ENCODE measurements at places on chromosomes 12 and 14.
A peak's percentile ranks its signal among the peaks of the same experiment; 100 is the strongest.

DNA sequence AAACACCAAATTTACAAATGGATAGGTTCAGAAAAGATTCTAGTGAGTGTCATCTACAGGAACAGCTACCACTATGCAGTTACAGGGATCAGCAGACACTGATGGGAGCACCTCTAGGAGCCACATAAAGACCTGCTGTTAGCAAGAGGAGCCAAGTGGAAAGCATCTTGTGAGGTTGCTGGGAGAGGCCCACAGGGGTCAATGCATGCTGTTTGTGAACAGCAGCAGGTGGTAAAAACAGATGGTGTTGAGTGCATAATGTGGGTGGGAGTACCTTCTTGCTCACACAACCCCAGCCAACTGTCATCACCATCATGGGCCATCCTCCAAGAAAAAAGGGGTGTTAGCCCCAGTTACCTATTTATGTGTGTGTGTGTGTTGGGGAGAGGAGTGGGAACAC lies 215.2 kb upstream of the SSTR1 start:
- no peak for DNase-seq

GRCh38 chr12:85358715-85359114 lies 78.7 kb downstream of the ALX1 start:
- no peak for DNase-seq

DNA sequence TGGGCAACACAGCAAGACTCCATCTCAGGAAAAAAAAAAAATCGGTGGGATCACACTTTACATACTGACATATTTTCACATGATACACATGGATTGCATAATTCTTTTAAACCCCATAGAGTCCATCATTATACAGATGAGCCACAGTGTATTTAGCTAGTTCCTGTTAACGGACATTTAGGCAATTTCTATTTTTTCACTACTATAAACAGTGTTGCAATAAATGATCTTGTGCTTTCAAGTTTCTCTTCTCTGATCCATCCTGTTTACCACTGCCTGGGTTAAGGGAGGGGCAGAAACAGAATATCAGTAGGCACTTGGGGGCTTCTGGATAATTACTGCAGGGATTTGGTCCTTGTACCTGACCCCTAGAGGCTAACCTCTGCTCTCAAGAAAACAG lies 43.4 kb upstream of the SPTLC2 start:
- DNase-seq: no peak

- DNase-seq: no peak
Observed at GRCh38 chr14:55929136-55929535, 189.1 kb upstream of the PELI2 start.

DNA sequence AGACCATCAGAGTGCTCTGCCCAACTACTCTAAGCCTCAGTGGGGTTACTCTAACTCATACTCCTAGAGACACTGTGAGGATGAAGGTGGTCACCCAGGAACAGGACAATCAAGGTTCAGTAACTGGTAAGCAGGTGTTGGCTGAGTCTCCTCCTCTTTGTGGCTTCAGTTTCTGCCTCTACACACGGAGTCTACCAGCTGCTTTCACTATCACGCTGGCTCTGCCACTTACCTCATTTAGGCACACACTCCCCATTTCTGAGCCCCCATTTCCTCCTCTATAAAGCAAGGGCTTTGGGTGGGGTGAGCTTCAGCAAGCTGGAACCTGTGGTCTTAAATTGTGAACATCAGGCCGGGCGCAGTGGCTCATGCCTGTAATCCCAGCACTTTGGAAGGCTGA lies 7.3 kb upstream of the TCHP start:
- DNase-seq: no peak

GRCh38 chr12:63525831-63526230 lies 142.5 kb downstream of the DPY19L2 start:
- no peak for DNase-seq

GRCh38 chr14:33484264-33484663 lies 466.6 kb downstream of the EGLN3 start:
- no peak for DNase-seq

- no peak for DNase-seq
Observed at GRCh38 chr14:50524060-50524459, 8.3 kb downstream of the MAP4K5 start.

DNA sequence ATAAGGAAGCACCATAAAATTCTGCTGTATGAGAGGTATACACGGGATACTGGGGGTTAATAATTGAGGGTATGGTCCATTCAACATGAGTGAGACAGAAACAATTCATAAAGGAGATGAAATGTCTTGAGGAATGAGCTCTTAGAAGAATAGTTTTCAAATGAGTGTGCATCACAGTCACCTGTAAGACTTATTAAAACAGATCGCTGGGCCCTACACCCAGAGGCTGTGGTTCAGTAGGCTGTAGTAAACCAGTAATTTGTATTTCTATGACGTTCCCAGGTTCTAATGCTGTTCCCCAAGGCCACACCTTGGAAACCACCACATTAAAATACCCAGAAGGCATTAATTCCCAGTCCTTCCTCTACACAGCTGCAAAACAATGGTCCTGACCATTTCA lies 49.6 kb downstream of the CAND1 start:
- DNase-seq: no peak

GRCh38 chr12:113098441-113099028 lies 37.0 kb downstream of the RASAL1 start:
- DNase-seq: peak; percentile 39

- DNase-seq: no peak
Observed at GRCh38 chr14:23171222-23171975, 12.1 kb downstream of the SLC7A8 start.

GRCh38 chr12:98727196-98727595 lies 82.1 kb downstream of the APAF1 start:
- no peak for DNase-seq

GRCh38 chr12:11067514-11067913 lies 5.4 kb upstream of the TAS2R46 start:
- DNase-seq: no peak

DNA sequence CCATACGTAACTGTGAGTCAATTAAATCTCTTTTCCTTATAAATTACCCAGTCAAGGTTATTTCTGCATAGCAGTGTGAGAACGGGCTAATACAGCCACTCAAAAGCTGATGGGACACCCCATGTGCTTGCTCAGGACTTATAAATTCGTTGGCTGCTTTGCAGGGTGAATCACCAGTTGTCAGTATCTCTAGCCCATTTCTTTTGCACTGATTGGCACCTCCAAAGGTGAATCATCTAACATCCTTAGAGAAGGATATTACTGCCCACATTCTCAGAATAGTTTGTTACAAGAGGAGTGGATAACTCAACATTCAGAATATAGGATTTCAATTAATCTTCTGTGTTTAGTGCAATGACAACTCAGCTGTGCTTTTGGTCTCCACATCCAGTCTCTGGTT lies 601.5 kb downstream of the KCNH5 start:
- no peak for DNase-seq

- no peak for DNase-seq
Observed at GRCh38 chr12:93087840-93088610, 158.9 kb upstream of the EEA1 start.

DNA sequence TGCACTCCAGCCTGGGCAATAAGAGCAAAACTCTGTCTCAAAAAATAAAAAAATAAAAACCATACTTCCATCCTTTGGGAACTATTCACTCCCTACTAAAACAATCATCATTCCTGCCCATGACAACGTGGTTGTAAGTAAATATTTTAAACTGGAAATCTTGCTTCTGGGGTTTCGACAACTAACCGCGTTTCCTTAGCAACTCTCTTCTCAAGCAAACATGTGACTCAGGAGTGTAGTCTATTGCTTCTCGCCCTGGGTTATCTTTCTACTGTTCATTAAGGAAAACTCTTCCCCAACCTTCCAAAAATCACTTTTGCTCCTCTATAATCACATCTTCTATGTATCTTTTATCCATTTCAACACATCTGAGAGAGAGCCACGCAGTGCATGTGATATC lies 21.8 kb downstream of the APPL2 start:
- no peak for DNase-seq

DNA sequence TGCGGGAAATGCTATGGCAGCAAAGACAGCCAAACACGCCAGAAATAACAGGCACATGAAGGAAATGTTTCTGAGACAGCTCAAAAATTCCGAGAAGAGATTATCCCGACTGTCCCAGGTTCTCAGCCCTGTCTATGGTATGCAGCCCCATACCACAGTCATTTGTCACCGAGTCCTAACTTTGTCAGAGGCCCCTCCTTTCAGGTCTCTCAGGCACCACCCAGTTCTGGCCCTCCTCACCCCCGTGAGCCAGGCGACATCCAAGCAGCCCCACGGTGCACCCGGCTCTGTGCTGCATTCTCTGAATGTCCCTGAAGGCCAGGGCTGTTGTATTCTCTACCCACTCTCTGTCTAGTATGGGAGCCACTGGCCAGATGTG lies 24.0 kb downstream of the SSH1 start:
- DNase-seq: no peak

DNA sequence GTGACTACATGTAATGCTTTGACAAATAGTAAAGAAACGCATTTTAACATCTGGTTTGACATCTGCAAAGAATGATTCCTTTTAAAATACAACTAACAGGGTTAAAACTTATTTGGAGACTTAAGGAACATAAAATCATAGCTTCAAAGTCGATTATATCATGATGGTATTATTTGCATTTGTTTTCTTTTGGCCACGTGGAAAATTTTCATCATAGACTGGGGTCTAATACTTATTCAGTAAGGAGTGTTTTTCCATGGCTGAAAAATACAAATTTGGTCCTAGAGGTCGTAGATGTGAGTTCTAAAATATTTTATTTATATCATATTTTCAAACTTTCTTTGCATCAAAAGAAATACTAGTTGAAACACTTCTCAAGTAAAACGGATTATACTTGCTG lies 31.5 kb upstream of the LMNTD1 start:
- no peak for DNase-seq

- no peak for DNase-seq
Observed at GRCh38 chr14:53341324-53341723, 188.2 kb upstream of the DDHD1 start.

GRCh38 chr14:24182110-24182882 lies 6.3 kb downstream of the IPO4 start:
- no peak for DNase-seq

- DNase-seq: no peak
Observed at GRCh38 chr12:3421191-3421978, 69.6 kb upstream of the PRMT8 start.

GRCh38 chr12:113347107-113347506 lies 11.3 kb upstream of the PLBD2 start:
- DNase-seq: no peak

- no peak for DNase-seq
Observed at GRCh38 chr12:61902403-61902802, 357.8 kb upstream of the USP15 start.

DNA sequence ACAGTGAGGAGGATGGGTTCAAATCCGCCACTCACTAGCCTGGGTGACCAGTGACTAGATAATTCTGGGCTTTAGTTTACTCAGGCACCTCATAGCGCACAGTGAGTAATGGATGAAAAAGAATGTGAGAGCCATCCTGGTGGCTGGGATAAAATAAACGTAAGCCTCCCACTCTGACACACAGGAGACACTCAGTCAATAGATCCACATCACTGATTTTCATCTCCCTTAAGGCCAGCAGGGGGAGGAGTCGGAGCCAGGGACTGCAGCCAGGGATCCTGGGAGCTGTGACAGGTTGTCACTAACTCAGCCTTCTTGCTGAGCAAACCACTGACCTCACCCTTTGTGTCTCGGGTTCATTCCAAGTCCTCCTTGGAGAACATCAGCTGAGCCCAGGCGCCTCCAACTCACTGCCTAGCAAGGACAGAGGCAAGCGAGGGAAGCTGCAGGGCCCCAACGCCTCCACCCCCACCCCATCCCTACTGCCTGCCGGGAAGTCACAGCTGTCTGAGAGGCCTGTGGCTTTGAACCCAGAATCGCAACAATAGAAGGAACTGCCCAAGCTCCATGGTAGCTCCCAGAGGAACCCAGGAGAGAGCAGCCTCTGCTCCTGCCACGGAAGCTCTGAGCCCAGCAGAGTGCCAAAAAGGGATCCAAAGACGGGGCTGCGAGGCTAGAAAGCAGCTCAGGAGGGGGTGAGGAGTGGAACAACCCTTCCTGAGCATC lies 30.7 kb downstream of the PXN start:
- no peak for DNase-seq

- DNase-seq: no peak
Observed at GRCh38 chr14:100535287-100536120, 51.7 kb downstream of the BEGAIN start.

DNA sequence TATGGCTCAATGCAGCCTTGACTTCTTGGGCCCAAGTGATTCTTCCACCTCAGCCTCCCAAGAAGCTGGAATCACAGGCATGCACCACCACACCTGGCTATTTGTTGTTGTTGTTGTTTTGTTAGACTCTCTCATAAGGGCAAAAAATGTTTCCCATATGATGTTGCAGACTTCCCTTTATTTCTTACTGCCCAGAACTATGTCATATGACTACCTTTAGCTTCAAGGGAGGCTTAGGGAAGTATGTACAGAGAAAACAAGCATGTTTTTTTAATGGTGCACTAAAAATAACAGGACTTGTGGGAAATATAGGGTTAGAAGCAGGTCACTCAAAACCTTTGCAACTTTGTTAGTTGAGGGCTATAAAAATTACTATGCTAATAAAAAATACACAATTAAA lies 4.3 kb upstream of the GPR19 start:
- no peak for DNase-seq

DNA sequence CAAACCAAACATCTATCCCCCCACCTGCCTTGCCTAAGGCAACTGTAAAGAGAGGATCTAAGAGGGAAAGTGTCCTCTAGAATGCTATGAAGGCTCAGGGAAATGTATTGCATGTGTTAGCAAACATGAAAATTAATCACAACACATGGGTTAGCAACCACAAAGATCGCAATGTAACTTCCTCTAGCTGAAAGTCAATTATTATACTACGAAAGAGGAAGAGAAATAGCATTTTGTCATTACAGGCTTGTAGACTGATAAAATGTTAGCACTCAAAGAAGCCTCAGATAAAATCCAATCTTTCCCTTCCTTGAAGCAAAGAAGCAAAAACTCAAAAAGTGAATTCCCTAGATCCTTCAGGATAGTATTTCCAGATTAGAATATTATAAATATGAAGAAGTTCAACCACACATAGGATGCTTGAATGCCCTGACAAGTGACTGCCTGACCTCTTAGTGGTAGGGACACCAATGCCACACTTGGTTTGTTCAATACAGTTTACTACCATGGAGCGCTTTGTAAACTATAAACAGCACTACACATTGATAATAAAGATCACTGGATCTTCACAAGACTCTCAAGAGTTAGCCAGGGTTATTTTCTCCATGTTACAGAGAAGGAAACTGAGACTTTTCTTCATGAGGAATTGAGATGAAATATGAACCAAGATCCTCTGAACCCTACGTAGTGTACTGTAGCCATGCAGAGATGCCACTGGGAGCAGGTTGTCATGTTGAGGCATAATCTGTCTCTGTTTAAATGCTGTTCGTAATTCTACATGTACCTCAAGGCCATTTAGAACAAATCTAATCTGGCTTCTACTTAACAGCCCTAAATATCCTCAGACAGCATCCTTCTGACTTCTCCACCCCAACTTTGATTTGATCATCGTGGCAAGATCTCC lies 100.7 kb downstream of the ITPR2 start:
- no peak for DNase-seq

GRCh38 chr12:54989829-54990228 lies 5.3 kb upstream of the TESPA1 start:
- DNase-seq: no peak

Measured in stimulated activated CD4-positive, alpha-beta T cell treated with anti-CD3 and anti-CD28 coated beads, Interleukin-2, amount 100 ng/mL, for 4 hours (primary cell).